ENCODE measurements at places on chromosomes 6 and 20.

DNA sequence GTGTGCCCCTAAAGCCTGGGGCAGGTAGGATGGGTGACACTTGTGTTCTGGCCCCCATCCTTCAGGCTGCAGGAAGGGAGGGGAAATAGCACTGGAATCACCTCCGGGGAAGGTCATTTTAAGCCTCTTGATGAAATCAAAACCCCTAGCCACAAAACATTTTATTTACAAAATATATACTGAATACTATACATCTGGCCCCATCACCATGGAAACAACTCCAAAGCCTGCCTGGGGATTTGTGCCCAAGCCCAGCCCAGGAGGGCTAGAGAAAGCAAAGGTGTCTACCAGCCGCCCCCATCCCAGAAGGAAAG, 2.6 kb downstream of the SMIM29 start:
- no peak for DNase-seq

DNA sequence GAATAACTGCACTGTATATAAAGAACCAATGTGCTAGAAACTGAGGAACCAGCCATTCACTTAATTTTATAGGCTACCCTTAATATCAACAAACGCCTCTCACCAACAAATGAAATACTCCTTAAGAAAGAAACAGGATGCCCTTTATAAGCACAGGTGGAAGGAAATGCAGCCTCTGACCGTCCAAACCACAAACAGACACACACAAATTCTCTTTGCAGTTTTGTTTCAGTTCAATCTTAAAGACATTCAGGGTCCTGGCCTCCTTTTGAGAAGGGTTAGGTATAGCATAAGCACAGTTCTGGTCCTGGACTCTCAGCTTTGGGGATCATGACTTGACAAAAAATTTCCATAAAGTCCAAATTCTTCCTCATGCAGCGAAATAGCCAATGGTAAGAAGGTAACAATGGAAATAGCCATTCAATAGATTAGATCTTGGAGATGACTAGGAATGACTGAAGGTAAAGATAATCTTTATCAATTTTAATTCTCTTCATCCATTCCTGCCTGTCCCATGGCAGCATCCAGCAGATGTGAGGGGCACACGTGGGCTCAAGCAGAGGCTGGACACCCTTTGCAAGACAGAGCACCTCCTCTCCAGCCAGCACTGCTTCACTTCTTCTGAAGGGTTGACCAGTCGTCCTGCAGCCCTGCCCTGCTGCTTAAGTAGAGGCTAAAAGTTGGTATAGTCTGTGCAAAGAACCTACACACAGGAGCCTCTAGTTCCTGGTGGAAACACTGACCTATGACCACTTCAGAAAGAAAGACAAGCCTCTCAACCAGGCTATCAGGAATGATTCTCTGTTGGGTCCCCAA, 123.9 kb downstream of the CD83 start:
- no peak for DNase-seq

- no peak for DNase-seq
Observed at GRCh38 chr6:46949632-46950280, 28.0 kb upstream of the ADGRF5 start.

DNA sequence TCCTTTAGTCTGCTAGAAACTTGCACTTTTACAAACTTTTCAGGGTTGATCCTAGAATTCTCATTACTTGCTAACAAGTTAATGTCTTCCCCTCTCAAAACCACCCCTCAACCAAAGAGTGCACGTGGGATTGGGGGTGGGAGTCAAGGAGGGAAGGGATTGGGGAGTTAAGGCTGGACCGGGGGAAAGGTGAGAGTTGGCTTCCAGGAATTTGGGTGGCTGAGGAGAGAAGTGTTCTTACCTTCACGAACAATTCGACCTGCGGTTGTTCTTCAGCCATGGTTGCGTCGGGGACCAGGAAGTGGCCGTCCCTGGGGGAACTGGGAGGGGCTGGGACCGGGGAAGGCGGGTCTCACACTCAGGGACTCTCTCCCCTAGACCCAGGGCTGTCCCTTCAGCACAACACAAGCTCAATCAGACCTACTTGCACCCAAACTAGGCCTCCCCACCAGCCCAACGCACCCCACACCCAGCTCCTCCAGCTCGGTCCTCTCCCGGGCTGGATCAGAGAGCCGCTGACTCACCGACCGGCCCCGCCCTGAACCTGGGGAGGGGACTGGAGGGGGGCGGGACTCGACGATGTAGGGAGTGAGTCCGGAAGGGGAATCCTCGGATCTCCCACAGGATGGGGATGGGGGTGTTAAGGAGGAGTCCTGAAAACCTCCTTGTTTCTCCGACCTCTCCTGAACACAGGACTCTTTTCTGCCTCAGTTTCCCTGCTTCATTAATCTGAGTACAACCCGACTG, at the start of gene CLIC1:
Gene CLIC1 (minus strand): TSS at position 510 of the 747 bp plus-strand sequence. CDS start 230 bp downstream, at position 280.
- peak; percentile 52 for DNase-seq

GRCh38 chr6:90025523-90026061, 131.3 kb downstream of the GJA10 start:
- DNase-seq = no peak

- no peak for DNase-seq
Observed at GRCh38 chr20:32449057-32449889, 91.1 kb downstream of the ASXL1 start.

DNA sequence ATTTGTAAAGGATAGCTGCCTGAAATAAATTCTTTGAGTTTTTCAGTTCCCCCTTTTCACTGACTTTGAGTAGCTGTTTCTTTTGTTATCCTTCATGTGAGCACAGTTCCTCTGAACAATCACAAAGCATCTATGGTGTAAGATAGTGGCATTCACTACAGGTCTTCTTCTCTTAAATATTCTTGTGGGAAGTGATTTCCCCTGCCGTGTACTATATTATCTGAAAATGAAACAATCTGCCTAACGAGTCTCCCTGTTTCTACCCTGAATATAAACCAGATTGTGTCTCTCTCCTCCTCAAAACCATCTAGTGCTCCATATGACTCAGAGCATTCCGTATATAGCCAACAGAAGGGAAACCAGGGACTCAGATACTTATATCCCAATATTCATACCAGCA, 380.1 kb upstream of the SOX4 start:
- DNase-seq = no peak

DNA sequence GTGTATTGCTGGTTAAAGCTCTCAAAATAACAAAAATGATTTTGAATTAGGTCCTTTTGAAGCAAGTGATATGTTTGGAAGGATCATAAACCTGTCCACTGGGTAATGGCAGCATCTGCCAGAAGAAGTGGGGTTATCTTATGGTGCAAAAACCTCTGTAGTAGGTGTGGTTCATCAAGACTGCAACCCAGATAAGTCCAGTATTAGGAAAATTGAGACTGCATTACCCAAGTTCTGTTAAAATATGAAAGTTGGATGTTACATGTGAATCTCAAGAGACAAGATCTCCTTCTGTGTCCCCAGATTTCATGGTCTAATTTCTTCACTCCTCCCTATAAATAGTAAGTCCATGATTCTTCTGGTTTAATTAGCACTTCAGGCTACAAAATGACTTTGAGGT, 59.4 kb downstream of the RPRD1B start:
- no peak for DNase-seq

Measured in NCI-H1092 treated with DMSO at 0.1 percent for 48 hours (cell line).